ENCODE measurements at places on chromosomes 5 and 9.

DNA sequence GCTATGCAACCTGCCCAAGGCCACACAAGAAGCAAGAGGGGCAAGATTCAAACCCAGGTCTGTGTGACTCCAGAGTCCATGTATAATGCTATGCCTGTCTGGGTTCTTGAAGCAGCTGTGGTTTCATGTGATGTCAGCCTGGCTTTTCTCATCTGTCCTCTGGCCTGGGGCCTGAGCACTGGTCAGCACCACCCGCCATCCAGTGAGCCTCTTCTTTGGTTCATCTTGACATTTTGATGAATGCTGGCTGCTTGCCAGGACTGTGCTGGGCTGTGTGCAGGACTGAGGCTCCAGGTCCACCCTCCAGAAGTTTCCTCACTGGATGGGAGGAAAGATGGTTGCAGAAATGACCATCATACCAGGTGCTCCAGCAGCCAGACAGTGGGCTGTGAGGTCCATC lies 61.5 kb downstream of the TSTD2 start:
- DNase-seq, result no peak

- no peak for DNase-seq
Measured at GRCh38 chr5:58281189-58281588, 178.7 kb downstream of the PLK2 start.

DNA sequence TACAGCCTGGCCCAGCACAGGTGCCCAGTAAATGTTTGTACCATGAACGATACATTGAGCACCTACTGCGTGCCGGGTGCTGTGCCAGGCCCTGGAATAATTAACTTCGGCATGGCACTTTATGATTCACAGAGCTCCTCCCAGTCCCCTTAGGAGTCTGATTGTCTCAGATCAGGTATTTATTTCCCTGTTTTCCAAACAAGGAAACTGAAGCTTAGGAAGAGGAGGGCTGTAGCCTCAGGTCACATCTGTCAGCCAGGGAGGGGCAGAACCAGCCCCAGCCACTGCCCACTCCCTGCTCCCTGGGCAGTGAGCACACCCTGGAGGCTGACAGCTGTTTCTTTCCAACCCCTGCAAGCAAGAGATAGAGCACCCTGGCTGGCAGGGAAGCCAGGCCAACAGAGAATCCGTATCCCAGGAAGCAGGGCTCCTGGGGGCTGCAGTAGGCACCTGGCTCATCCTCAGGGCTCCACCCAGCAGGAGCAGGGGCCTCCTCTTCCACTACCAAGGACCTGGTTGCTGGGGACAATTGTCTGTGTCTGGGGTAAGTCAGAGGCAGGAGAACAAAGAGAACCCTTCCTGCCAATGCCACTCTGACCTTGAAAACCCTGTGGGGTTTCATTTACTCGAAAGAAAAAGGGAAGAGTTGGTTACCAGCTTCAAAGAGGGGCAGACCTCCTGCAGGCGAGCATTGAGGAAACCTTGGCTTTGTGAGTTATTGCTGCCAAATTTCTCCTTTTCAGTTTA lies 69.0 kb downstream of the DAB2IP start:
- no peak for DNase-seq

- no peak for DNase-seq
Measured at GRCh38 chr9:129547869-129548570, 72.9 kb downstream of the C9orf50 start.

Measured in EL (cell line).